ENCODE measurements at places on chromosomes 3 and 15. TPM values are rescaled to one million over a fixed set of nuclear protein-coding genes. Genes with fewer than 3 reads are reported as not detected.

Gene CFAP91
- total RNA-seq = 0.05 TPM

Gene NME9
- total RNA-seq = 2.5 TPM

Gene GCHFR
- total RNA-seq = 5.8 TPM

Gene ITGA11
- total RNA-seq = 20.8 TPM

Gene IP6K1
- 41.2 TPM for total RNA-seq

Gene BFSP2
- total RNA-seq = not detected

Gene PLSCR2
- not detected for total RNA-seq

Gene ADGRG7
- not detected for total RNA-seq

Gene C3orf49
- total RNA-seq = not detected

Gene TPRG1
- 0.93 TPM for total RNA-seq

Gene CLDN1
- total RNA-seq = not detected

Gene GOLGA6L10
- 0.10 TPM for total RNA-seq

Gene LRRC15
- total RNA-seq = not detected

Gene GNL3
- total RNA-seq = 54.0 TPM

Gene WDR72
- not detected for total RNA-seq

Gene IQCH
- total RNA-seq = 1.8 TPM

Gene RNF7
- total RNA-seq = 98.0 TPM

Gene MUC4
- total RNA-seq = not detected

Gene ZIC4
- total RNA-seq = not detected

Gene HYAL1
- 2.7 TPM for total RNA-seq

Gene PAQR9
- total RNA-seq = not detected

Gene CISH
- total RNA-seq = 3.5 TPM

Gene SLC30A4
- 7.1 TPM for total RNA-seq

Gene ATP13A5
- not detected for total RNA-seq

Gene ABCF3
- total RNA-seq = 35.8 TPM

Gene SELENOS
- total RNA-seq = 57.1 TPM

Gene CFAP20DC
- total RNA-seq = 0.06 TPM

Gene SI
- total RNA-seq = not detected

Gene NTRK3
- total RNA-seq = 2.0 TPM

Gene DNAH12
- total RNA-seq = 0.20 TPM

Gene SLC51B
- not detected for total RNA-seq

Gene ACOX2
- 24.2 TPM for total RNA-seq

Gene SH2D7
- not detected for total RNA-seq

Gene IGSF10
- total RNA-seq = 11.6 TPM

Gene CSTA
- 2.5 TPM for total RNA-seq

Gene FRMD5
- total RNA-seq = 0.54 TPM

Gene COLQ
- 1.6 TPM for total RNA-seq

Gene NPAP1
- not detected for total RNA-seq

Gene CD80
- not detected for total RNA-seq

Gene GOLGA6B
- not detected for total RNA-seq

Gene CHRM5
- 0.06 TPM for total RNA-seq

All from cardiac ventricle fibroblast (primary cell).